ENCODE measurements at places on chromosomes 3 and 15.

GRCh38 chr3:190081389-190081788 lies 39.3 kb downstream of the P3H2 start:
- DNase-seq: no peak

- no peak for DNase-seq
Observed at GRCh38 chr15:73678498-73678897, 5.7 kb upstream of the CD276 start.

GRCh38 chr3:122350814-122351418 lies 25.9 kb downstream of the CSTA start:
- no peak for DNase-seq

DNA sequence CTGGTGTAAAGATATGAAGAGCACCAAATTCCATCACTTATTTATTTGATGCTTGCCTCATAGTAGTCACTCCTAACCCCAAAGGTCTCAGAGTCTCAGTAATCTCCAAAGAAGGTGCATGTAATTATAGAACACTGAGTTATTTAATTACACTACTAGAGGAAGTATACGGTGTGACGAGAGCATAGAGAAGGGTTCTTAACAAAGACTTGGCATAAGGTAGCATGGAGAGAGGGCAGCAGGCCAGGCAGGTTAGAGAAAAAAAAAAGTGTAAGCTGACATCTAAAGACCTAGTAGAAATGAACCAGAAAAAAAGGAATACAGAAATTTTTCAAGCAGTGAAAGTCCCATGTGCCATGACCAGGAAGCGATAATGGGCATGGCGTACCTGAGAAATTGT lies 213.3 kb upstream of the TGFBR2 start:
- no peak for DNase-seq

DNA sequence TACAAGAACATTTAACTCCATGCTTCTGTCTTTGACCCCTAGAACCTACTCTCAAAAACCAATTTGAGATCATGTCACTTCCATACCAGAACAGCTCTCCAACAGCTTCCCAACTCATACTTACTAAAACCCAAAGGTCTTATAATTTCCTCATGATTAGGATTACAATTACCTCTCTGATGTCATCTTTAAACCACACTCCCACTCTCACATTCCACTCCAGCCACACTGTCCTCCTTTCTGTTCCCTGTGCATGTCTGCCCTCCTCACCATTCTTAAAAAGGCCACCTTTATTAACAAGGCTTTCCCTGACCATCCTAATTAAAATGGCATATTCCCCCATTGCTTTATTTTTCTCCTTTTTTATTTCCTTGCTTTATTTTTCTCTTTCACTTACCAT lies 18.9 kb downstream of the PHC3 start:
- DNase-seq: no peak

DNA sequence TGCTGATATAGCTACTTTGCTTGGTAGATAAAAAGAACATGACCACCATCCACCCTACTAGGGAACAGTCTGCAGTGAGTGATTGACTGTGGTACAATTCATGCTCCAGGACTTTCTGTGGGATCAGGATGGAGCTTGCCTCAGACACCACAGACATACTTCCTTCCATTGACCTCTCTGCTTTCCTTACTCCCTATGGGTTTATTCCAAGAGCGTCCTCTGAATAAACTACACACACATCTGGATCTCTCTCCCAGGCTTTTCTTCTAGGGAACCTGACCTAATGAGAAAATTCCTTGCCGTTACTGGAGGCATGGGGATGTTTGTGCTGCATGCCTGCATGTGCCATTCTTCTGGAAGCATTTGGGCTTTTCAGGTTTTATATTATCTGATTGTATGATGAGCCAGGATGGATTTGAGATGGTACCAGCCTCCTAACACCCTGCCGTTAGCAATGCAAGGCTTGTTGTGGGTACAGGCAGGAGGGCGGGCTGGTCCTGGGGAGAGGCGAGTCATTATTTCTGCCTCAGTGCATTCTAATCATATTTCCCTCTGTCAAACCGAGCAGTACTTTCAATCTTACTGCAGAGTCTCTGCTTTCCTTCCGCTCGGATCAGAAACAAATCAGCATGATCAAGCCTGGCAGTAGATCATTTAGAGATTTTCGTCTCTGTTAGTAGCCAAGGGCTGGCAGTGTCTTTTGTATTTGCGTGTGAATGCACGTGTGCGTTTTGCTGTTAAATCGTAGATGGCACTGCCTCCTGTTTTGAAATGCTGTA lies 279.2 kb downstream of the PDCD6IP start:
- no peak for DNase-seq

GRCh38 chr3:55245351-55245750 lies 241.8 kb downstream of the WNT5A start:
- no peak for DNase-seq

DNA sequence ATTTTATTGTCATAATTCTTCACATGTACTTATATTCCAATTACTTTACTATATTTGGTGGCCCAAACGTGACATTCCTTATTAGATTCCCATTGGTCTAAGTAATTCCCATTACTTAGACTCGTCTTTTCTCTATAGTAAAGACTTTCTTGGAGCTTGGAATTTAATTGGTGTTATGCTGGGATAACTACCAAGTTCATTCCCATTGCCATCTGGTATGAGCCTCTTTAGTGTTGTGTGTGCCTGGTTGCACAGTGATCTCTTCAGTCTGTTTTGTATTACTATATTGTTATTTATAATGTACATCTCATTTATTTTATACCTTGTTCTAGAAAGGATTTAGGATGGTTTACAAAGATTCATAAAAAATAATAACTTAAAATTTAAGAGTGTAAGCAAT lies 27.8 kb downstream of the TMEM108 start:
- DNase-seq: no peak

- no peak for DNase-seq
Observed at GRCh38 chr3:62554264-62554799, 181.0 kb upstream of the FEZF2 start.

- no peak for DNase-seq
Observed at GRCh38 chr15:78130466-78131294, 565 bp downstream of the CIB2 start.

DNA sequence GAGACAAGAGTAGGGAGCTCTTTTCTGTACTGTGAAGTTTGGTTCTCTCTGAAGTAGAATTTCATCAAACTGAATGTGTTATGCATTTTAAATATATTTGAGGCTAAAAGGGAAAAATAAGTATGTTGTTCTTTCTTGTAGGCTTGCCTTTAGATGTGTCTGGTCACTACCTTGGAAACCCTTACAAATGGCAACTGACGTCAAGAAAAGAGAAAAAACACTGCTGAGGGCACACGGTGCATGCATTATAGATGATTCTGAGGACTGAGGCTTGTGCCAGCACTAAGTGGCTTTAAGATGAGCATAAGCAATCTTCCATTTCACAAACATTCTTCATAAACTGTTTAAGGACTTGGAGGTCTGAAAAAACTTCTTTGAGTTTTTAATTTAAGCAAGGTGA lies 31.1 kb upstream of the ACTL6A start:
- no peak for DNase-seq

- no peak for DNase-seq
Observed at GRCh38 chr3:51559961-51560360, 21.4 kb downstream of the RAD54L2 start.

- DNase-seq: no peak
Observed at GRCh38 chr15:63348392-63348791, 33.3 kb downstream of the CA12 start.

GRCh38 chr3:178498871-178499270 lies 37.4 kb upstream of the KCNMB2 start:
- no peak for DNase-seq

- peak; percentile 69 for DNase-seq
Observed at GRCh38 chr3:13537909-13538296, 11.0 kb upstream of the FBLN2 start.

DNA sequence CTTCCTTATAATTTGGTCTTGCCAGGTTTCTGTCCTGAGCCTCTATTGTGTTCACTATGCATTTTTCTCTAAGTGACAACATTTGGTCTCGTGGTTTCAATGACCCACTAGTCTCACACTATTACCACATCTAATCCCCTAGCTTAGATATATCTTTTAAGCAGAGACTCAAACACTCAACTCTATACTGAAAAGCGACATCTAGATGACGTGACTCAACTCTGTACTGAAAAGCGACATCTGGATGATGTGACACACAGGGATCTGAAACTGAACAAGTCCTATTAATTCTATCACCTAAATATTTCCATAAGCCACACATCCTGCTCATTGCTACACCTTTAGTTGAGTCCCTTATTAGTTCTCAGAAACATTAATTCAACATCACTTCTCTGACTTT lies 141.7 kb upstream of the MBNL1 start:
- no peak for DNase-seq

DNA sequence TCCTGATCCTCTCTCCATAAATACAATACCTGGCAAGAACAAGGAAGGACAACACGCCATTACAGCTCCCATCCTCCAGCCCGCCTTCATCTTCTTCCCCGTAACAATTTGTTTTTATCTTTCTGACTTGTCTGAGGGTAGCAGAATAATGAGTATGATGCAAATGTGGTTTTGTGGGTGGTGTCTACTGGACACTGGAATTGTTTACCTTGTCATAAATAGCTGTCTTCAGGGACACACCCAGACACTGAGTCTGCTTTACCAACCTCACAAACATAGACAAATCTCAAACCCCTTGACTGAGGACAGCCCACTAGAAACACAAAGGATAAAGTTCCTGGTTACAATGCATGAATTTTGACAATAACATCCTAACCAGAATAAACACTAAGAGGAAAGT lies 13.4 kb downstream of the WDR72 start:
- DNase-seq: no peak

GRCh38 chr15:77187751-77188464 lies 117.0 kb upstream of the TSPAN3 start:
- DNase-seq: peak; percentile 15

DNA sequence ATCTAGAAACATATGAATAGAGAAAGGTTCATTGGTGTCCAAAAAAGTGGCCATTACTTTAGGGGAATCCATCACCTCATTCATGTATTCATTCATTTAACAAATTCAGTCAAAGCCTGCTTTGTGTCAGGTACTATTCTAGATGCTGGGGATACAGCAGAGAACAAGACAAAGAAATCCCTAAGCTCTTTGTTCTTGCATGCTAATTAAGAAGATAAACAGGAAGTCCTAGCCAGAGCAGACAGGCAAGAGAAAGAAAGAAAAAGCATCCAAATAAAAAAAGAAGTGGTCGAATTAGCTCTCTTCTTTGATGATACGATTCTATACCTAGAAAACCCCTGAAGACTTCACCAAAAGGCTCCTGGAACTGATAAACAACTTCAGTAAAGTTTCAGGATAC lies 12.4 kb upstream of the ZMAT3 start:
- no peak for DNase-seq

Measured in smooth muscle cell of the brain vasculature (primary cell).